Activated CD4-positive, alpha-beta T cell treated with anti-CD3 and anti-CD28 coated beads, Interleukin-2, Interleukin-4, amounts not matched to agents 100 ng/mL and 50 ng/mL, durations not matched to agents 16 hours and 8 hours (primary cell): ENCODE measurements at places on chromosomes 4 and X.
A peak's percentile ranks its signal among the peaks of the same experiment; 100 is the strongest.

DNA sequence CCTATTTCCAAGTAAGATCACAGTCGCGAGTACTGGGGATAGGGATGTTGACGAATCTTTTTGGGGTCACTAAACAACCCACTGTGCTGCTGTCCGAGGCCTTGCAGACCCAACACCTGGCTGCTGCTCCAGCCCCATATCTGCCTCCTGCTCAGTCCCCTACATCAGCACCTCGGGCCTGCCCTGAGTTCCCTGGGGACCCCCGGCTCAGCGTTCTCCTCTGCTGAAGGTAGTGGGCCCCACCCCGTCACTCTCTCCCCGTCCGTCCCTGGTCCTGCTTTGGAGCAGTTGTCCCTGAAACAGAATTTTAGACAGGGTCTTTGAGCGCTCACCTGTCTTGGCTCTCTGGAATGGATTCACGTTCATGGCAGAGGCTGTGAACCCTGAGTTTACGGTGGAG, 202.4 kb upstream of the PSAPL1 start:
- no peak for DNase-seq

- DNase-seq: no peak
Measured at GRCh38 chr4:105433421-105433820, 40.4 kb downstream of the PPA2 start.

DNA sequence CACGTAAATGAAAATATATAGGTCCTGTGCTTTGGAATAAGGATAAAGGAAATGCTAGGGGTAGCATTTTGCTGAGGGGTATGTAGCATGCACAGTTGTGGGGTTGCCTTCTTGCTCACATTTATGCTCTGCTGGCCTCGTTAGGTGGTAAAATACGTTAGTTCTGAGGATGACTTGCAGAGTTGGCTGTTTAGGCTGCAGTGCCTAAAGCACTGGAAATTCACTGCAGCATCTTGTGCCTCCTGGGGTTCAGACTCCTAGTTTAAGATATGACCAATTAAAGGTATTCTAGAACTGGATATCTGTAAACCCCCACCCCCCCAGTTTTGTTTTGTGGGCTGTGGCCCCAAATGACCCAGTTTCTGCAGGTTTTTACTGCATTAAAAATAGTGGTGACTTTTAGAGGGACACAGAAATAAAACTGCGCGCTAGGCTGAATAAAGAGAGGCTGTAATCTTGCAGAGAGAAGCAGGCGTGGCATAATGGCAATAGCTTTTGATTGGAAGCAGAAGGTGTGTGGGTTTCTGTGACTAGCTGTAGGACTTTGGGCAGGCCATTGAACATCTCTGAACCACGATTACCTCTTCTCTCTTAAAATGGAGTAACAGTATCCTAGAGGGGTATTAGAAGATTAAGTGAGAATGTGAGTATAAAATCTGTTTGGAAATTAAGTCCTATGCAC, 79.3 kb downstream of the REPS2 start:
- DNase-seq: no peak

- no peak for DNase-seq
Measured at GRCh38 chr4:183618681-183619080, 40.3 kb downstream of the RWDD4 start.

DNA sequence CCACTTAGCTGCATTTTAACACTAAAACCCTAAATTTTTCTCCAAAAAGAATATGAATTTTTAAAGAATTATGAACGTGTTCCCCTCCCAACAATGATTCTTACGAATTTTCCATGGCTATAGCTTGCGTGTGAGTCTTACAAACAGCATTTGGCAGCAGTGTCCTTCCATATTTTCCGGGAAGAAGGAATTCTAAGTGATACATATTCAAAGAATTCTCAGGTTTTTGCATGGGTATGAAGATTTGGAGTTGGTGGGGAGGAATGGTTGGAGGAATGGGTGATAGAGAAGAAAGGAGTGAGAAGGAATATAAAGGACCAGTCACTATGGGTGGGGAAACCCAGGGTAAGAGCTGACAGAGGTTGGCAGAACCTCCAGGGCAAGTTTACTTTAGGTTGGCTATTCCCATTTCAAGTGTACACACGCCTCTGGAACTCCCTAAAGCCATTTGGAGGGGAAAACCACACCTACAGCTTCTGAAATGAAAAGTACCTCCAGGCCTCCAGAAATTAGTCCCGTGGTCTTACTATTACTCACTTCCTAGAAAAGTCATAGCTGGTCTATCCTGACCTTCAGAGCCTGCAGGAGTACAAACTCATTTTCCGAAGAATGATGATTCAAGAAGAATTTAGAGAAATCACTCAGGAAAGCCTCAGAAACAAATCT, 420.8 kb upstream of the DIPK2B start:
- DNase-seq: peak; percentile 82

GRCh38 chr4:169649545-169650226, 29.3 kb downstream of the CLCN3 start:
- no peak for DNase-seq

DNA sequence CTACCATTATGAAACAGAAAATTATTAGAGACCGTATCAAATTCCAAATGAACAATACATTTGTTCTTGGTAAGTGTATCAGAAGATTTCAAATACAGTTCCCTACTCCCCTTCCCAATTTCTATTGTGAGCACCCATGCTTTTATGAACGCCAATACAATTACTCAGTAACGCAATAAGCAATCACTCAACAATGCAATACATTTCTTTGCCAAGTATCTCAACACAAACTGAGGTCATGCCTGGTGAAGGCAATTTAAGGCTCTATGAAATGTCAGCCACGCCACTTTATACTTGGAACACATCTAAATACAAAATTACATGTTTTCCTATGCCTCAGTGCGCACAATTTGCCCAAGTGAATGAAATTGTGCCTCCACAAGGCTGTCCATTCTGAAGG, 712 bp downstream of the PNPLA4 start:
- DNase-seq: no peak

DNA sequence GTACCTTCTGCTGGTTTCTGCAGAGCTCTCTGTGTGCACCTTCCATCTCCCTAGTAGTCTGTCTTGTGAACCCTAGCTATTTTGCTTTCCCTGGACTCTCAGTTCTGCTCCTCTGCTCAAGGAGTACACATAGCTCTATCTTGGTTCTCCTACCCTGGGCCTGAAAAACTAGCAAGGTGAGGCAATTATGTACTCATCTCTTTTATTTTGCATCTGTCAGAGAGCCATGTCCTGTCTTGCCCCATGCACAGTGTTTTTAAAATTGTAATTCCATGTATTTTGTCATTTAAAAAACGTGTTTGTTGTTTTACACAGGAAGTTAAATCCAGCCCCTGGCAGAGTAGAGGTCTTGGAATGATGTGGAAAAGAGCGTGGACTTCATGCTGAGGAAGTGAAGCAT, 684.9 kb upstream of the CPEB2 start:
- DNase-seq: no peak

- DNase-seq: no peak
Measured at GRCh38 chr4:151866592-151866918, 105.7 kb upstream of the GATB start.

DNA sequence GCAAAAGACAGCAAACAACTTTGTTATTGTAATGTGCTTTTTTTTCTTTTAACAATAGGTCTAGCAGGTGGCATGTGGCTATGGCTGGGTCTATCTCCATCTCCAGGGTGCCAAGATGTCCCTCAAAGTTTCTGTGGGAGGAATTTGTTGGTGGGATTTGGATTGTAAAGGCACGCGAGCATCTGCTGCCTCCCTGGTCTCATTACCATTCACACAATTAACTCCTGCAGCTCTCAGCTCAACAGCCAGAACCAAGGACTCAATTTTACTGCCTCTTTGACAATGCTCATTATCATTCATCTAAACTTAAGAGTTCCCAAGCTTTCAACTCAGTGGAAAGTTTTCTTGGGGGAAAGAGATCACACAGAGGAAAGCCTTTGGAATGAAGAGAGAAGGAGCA, 10.9 kb upstream of the PCDH18 start:
- DNase-seq: no peak

- DNase-seq: no peak
Measured at GRCh38 chr4:17788956-17789355, 7.5 kb upstream of the FAM184B start.

DNA sequence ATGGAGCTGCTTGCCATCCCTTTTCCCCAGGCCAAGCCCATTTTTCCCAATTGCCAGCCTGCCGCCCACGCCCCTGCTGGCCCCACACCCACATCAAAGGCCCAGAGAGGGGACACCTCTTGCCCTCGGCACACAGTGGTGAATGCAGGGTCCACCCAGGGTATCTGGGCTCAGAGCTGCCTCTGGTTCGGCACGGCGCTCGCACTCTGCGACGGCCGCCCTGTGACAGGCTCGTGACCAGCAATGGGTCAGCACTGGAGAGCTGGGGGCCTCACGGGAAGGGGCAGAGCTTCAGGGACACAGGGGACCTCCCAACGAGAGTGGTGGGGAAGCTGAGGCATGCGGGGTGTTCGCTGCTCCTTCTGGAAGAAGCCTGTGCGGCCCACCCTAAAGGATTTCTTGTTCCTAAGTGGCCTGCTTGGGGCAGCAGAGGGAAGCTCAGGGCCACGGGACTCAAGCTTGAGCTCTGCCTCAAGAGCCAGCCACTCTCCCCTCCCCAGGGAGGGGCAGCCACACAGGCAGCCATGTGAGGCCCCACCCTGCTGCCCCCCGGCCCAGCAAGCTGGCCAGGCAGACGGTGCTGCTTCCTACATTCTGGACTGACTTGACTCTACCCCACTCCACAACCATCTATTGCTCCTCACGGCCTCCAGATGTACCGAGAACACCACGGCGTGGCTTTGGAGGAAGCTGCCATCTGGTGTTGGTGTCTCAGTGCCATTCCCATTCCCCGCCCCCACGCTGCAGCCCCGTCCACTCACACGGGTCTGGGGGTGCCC, 73.7 kb downstream of the ABLIM2 start:
- DNase-seq: no peak

DNA sequence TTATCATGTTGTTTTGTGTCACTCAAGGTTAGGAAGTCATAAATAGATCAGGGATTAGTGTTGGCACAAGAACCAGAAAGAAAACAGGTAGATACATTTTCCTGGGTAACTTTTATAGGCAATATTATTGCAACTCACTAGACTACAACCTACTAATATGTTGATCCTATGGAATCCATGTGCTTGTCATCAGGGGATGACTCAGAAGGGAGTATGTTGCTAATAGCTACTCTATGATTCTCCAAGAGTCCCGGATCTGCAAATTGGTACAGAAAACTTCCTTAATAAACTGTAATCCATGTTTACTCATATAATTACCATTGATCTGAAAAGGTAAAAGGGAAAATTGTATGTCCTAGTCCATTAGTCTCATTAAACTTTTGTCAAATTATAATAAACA, 11.7 kb upstream of the GNRHR start:
- no peak for DNase-seq

GRCh38 chr4:71595576-71596108, 188.2 kb downstream of the GC start:
- no peak for DNase-seq
